ENCODE measurements at places on chromosomes 12 and 14.

GRCh38 chr14:105641075-105641937 is 114.9 kb downstream of the TMEM121 start:
- DNase-seq, result no peak

DNA sequence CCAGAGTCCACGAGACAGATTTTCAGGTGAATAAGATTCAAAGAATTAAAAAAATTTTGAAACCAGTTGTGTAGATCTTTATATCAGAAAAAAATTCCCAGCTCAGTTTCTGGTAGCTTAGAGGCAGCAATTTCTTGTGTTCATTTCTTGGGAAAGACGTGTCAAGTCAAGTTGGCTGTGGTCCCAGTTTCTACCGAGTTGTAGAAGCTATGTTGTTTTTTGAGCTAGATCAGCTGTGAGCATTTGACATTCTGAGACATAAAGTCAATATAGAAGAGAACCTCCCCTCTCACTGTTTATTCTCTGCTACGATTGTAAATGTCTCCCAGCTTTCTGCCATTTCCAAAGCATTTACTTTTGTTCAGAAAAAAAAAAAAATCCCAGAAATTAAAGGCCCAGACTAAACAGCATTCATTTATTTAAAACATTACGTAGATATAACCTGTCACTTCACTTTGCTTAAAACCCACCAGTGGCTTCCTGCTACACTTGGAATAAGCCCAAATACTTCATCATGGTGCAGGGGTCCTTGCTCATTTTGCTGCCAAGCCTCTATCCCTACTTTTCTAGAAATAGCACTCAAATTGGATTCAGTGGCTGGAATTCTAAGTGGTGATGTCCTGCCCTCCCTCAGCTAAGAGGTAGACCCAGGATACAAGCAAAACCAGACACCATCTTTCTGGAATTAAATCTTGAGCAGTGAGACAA is 20.6 kb upstream of the PYGL start:
- DNase-seq, result no peak

GRCh38 chr14:60790850-60791249 is 56.3 kb downstream of the MNAT1 start:
- DNase-seq, result no peak

DNA sequence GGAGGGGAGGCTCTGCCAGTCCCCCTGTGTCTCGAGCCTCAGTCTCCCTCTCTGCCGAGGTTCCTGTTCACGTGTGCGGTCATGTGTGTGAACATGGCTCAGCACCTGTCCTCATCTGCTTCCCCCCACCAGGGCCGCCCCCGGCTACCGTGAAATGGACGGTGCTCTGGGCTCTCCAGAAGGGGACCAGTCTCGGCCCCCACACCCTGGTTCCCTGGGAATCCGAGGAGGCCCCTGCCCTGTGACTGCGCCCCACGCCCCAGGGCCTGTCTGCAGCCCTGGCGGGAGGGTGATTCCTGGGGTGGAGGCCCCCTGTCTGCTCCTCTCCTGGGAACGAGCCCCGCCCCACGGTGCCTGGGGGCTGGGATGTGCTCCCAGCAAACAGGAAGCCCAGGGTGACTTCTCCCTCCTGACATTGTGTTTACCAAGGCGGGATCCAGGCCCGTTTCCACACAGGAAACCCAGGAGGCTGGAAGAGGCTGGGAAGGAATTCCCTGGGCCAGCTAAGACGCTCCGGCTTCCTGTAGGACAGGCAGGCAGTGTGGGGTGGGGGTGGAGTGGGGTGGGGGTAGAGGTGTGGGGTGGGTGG is 46.6 kb downstream of the KIF26A start:
- no peak for DNase-seq

- DNase-seq, result no peak
Measured at GRCh38 chr12:119447126-119447525, 112.6 kb downstream of the CCDC60 start.

DNA sequence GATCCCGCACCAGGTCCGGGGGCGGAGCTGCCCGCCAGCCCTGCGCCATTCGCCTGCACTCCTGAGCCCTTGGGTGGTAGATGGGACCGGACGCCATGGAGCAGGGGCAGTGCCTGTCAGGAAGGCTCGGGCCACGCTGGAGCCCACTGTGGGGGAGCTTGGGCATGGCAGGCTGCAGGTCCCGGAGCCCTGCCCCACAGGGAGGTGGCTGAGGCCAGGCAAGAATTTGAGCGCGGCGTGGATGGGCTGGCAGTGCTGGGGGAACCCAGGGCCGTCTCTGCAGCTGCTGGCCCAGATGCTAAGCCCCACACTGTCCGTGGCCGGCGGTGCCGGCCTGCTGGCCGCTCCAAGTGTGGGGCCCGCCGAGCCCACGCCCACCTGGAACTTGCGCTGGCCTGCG is 260.0 kb downstream of the NPAS3 start:
- DNase-seq, result no peak

DNA sequence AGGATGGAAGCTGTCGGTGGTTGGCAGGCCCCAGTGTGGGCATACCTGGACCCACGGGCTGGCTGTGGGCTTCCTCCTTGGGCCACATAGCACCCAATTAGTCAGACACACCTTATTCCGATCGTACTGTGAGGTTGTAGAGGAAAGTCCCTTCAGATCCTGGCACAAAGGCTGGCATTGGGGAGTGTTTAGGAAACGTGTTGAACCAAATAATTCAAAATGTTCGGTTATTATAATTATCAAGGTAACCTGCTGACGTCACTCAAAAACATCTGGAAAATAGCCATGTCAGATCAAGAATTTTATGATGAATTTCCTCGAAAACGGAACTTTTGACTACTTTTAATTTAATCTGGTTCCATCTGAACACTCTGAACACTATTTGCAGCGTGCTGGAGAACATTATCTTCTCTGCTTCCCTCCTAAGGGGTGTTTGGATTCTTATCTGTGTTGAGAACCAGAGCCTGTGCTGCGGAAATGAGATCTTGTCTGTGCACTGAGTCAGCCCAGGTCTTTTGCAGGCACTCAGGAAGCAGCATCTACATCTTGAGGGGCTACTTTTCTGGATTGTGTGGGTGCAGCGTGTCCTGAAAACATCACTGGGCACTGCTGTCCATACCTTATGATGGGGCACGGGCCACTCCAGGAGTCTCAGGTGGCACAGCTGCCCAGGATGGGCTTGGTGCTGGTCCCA is 100.3 kb downstream of the SLC25A47 start:
- DNase-seq, result no peak

DNA sequence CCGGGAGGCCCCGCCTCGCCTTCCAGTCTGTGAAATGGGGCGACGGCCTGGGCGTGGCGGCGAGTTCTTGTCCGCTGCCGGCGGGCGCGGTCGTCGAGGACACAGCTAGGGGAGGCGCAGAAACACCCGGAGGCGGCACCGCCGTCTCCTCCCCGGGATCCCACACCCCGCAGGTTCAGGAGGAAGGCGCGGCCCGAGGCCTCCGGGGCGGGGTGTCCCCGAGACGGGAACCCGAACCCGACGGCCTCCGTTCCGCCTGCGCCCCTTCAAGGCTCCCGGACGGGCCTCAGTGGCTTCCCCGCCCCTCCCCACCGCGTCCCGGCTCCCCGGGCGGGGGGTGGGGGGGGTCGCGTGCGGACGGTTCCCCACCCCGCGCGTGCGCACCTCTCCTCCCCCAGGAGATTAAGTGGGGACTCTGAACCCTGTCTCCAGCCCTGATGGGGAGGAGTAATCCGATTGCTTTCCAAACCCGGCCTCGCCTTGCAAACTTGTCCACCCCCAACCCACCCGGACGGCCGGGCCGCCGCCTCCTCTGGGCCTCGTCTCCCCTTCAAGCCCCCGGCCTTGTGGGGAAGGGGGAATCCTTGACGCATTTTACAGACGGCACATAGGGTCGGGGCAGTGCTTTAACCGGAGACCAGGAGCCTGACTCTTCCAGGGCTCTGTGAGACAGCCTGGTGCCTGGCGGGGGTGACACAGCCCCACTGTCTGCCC is 35.3 kb upstream of the ANKRD9 start:
- no peak for DNase-seq

DNA sequence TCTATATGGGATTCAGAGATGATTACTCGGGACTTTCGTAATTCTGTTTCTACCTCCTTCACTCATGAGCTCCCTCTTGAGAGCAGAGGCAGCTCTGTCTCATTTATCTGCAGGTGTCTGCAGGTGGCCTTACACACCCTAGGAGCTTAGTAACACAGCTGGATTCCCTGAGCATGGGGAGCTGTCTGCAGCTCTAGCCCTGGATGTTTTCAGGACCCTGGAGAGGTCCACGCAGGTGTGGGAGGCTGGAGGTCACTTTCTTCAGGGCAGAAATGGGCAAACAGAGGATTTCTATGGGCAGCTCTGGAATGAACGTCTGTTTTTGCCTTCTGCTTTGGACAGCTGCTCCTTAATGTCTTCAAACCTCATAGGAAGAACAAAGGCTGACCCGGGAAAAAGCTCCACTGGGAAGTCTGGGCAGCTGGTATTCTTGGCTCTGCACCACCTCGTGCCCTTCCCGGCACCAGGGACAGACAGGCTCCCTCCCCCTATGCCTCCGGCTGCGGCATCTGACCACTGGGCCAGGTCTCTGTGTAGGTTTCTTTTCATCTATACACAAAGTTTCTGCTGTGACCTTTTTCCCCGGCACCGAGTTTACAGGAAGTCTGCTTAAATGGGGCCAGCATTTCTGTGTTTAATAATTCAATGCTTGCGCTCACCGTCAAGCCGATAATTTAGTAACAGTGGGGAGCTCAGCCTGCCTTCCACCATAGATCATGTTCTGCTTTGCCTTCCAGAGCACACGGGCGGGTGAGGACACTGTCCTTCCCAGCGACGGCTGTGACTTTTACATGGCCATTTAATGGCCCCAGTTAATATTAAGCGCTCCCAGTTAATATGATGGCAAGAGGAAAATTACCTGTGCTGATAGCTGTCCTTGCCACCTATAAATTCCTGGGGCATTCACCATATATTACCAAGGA is 320.2 kb upstream of the SFSWAP start:
- peak; percentile 35 for DNase-seq

DNA sequence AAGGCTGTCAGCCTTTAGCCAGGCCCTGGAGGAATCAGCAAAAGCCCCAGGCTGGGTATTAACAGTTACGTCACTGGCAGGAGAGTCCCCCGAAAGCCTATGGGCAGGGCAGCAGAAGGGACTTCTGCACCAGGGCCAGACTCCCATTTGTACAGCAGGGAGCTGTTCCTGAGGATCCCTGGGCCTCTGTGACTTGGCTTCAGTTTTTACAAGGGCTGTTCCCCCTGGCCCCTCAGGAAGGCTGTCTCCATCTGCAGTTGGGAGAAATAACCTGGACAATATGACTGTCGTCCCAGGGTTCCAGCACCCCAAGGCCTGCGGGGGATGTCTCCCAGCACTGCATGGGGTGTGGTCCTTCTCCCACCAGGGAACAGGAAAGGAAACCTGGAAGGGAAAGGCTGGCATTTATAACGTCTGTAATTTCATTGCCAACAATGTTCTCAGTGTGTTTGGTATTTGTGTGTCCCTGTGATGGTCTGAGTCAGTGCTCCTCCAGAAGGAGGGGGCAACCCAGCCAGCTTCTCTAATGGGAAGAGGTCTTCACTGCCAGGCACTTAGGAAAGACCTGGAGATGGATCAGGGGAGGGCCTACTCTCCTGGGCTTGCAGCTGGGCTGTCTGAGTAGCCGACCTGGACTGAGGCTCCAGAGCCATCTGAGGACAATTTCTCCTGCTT is 42.4 kb downstream of the ERH start:
- DNase-seq, result no peak

DNA sequence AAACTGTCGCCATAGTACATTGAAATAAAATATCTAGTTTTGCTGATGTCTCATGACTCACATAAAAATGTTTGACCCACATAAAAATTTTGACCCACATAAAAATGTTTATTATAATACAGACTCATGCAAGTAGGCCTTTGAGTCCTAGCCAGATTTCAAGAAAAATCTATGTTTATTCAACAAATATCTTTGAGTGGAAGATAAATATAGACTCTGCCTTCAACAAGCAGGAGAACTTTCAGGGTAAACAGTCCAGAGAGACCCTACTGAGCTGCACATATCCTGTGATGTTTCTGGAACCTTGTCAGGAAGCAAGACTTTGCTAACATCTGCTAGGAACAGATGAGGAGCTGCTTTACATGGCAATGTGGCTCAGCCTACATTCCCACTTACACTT is 283.1 kb downstream of the MDGA2 start:
- no peak for DNase-seq

DNA sequence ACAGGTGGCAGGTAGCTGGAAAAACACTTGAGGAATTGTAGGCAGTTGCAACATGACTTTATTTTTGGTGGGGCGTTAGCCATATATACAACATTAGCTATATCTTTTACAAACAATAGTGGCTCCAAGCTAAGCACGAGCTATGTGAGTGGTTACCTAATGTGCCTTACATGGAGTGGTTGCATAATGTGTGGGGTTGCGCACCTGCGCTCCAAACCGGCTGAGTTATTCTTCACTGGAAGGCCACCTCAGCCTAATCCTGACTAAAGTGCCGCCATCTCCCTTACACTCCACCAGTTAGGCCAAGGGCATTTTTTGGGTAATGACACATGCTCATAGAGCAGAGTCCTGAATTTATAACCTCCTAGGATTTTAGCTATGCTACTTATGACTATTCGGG is 31.8 kb upstream of the G2E3 start:
- DNase-seq, result no peak

- DNase-seq, result peak; percentile 57
Measured at GRCh38 chr14:53306911-53307310, 153.8 kb upstream of the DDHD1 start.

DNA sequence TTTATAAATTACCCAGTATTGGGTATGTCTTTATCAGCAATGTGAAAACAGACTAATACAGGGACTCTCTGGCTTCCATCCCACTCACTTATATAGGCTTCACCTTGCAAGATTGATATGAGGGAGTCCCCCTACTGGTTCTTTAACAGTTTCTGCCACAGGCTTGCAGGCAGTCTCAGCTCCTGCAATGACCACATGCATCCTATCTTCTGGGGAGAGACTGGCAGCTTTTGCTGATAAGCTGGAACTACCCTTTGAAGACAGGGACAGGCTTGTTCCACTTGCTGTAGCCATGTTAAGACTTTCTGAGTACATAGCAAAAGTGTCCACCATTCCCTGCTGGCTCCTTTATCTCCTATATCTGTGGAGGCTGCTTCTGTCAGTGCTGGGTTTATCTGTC is 531.7 kb upstream of the FLRT2 start:
- DNase-seq, result no peak
